ENCODE measurements at places on chromosomes 12 and 14. TPM values are rescaled to one million over a fixed set of nuclear protein-coding genes. Genes with fewer than 3 reads are reported as not detected.

The AHNAK2 gene
- total RNA-seq = not detected

The KRT82 gene
- not detected for total RNA-seq

The SDS gene
- total RNA-seq = not detected

The PLA2G1B gene
- total RNA-seq = not detected

The RD3L gene
- not detected for total RNA-seq

The TPPP2 gene
- total RNA-seq = not detected

The KRT75 gene
- total RNA-seq = not detected

The STAB2 gene
- total RNA-seq = not detected

The CISTR gene
- total RNA-seq = not detected

The ARMH4 gene
- not detected for total RNA-seq

The P2RX2 gene
- total RNA-seq = not detected

The PPP1R1A gene
- total RNA-seq = not detected

The ERP27 gene
- 5.4 TPM for total RNA-seq

The VASH1 gene
- 1.0 TPM for total RNA-seq

The LPAR5 gene
- 30.4 TPM for total RNA-seq

The KITLG gene
- total RNA-seq = not detected

The SALL2 gene
- 0.24 TPM for total RNA-seq

The LPCAT3 gene
- 19.3 TPM for total RNA-seq

The TCHP gene
- total RNA-seq = 26.0 TPM

The PMCH gene
- not detected for total RNA-seq

The NEUROD4 gene
- total RNA-seq = not detected

The CCDC92 gene
- total RNA-seq = 23.7 TPM

The CPM gene
- 10.1 TPM for total RNA-seq

The MYL2 gene
- total RNA-seq = not detected

The CAPZA3 gene
- total RNA-seq = not detected

The LMNTD1 gene
- not detected for total RNA-seq

The ANO6 gene
- 16.3 TPM for total RNA-seq

The HNRNPC gene
- total RNA-seq = 683 TPM

The KRT72 gene
- not detected for total RNA-seq

The SLC38A6 gene
- total RNA-seq = 10.8 TPM

The LGR5 gene
- total RNA-seq = not detected

The TDP1 gene
- 51.3 TPM for total RNA-seq

The EPYC gene
- total RNA-seq = not detected

The ANO2 gene
- not detected for total RNA-seq

Measured in activated B cell treated with CpG ODN at 0.5 μM for 24 hours (primary cell).